ENCODE measurements at places on chromosomes 2 and 18. TPM values are rescaled to one million over a fixed set of nuclear protein-coding genes. Genes with fewer than 3 reads are reported as not detected.

The CCDC178 gene
- total RNA-seq: not detected

The RALBP1 gene
- 23.3 TPM for total RNA-seq

The ASB18 gene
- not detected for total RNA-seq

The RBBP8 gene
- 8.7 TPM for total RNA-seq
